ENCODE measurements at places on chromosomes 5 and 9.

DNA sequence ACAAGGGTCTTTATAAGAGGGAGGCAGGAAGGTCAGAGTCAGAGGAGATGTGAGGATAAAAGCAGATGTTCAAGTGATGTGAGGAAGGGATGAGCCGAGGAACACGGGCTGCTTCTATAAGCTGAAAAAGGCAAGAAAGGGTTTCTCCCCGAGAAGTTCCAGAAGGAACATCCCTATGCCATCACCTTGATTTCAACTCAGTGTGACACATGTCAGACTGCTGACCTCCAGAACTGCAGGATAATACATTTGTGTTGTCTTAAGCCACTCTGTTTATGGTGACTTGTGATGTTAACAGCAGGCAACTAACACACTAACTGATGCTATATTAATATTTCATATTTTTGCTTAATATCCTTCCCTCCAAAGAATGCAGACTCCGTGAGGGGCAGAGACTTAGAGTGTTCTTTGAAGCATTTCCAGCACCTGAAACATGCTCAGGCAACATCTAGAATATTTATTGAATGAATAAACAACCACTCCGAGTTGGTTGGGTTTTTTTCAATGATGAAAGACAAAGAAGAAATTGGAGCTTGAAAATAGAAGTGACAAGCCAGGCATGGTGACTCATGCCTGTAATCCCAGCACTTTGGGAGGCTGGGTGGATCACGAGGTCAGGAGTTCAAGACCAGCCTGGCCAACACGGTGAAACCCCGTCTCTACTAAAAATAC lies 77.6 kb upstream of the ADRA1B start:
- DNase-seq, result no peak

- DNase-seq, result no peak
Measured at GRCh38 chr9:137176302-137177182, 4.7 kb upstream of the TMEM210 start.

- DNase-seq, result no peak
Measured at GRCh38 chr9:7452378-7452777, 347.2 kb downstream of the DMAC1 start.

DNA sequence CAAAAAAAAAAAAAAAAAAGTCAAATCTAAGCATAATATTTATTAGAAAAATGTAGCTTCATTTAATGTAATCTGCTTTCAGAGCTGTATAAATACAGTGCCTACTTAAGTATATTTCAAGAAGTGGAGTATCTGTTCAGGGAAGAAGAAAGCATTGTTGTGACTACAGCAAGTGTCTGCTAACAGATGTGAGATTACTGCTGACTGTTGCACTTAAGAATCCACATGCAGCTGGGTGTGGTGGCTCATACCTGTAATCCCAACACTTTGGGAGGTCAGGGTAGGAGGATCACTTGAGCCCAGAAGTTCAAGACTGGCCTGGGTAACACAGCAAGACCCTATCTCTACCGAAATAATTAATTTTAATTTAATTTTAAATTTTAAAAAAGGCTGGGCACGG lies 19.0 kb downstream of the KDM3B start:
- DNase-seq, result no peak

DNA sequence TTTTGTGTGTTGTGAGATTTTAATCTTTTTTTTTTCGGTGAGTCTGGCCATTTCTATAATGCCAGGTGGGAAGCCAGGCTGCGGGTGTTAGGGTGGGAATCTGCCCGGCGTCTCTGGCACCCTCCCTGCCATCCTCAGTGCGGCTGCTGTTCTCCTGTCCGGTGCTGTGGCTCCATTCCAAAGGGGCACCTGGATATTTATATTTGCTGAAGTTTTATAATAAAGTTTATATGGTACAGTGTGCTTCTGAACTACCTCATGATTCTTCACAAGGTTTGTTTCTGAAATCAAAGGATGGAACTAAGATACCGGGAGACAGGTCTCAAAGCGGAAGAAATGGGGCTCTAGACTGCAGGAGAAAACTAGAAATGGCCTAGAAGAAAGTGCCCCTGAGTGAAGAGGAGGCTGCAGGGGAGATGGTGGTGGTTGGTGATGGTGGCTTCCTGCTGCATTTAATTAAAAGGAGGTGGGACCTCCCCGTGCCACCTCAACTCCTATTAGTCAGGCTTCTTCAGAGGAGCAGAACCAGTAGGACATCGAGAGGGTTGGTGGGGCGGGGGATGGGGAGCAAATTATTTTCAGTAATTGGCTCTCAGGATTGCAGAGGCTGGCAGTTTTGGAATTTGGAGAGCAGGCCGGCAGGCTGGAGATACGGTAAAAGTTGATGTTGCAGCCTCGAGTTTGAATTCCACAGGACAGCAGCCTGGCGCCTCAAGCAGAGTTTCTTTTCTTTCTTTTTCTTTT lies 102.2 kb upstream of the ICE1 start:
- DNase-seq, result no peak

GRCh38 chr5:180977852-180978251 lies 10.8 kb upstream of the BTNL3 start:
- no peak for DNase-seq

GRCh38 chr9:108850293-108850897 lies 5.4 kb downstream of the ACTL7B start:
- DNase-seq, result no peak

GRCh38 chr9:88530051-88530450 lies 4.9 kb upstream of the NXNL2 start:
- DNase-seq, result no peak

GRCh38 chr9:132639322-132639721 lies 30.5 kb downstream of the DDX31 start:
- DNase-seq, result no peak

- DNase-seq, result no peak
Measured at GRCh38 chr9:85331626-85332025, 410.1 kb downstream of the AGTPBP1 start.

- no peak for DNase-seq
Measured at GRCh38 chr9:84990416-84990815, 320.9 kb downstream of the NTRK2 start.

- no peak for DNase-seq
Measured at GRCh38 chr5:6910950-6911349, 197.7 kb downstream of the TENT4A start.

DNA sequence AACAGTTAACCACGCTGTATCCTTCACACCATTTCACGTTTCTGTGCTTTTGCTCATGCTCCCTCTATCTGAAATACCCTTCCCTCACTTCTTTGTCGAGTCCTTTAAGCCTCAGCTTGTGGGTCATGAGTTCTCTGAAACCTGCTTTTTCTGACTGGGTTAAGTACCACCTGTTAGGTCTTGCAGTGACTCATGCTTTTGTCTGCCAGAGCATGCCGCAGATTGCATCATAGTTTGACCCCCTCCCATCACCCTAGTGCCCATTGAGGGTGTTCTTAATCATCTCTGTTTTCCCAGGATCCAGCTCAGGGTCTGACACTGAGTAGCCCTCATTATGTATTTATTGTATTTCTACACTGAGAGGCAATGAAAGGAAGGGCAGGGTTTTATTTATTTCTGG lies 190.2 kb downstream of the ASTN2 start:
- peak; percentile 84 for DNase-seq

DNA sequence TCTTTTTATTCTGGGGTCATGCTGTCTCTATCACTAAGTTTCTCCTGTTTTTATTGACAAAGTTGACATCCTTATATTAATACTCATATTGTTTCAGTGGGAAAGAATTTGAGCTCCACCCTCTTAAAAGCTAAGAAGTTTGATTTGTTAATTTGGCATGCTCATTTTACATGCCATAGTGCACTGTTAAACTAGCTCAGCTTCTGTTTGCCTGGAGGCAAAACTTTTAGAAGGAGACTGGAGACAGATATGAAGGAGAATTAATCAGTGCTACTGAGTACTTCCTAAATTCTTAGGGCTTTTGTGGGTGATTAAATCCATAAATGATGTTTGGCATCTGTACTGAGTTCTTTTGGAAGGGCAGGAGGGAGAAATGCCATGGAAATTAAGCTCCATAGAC lies 138.9 kb downstream of the NTRK2 start:
- no peak for DNase-seq

DNA sequence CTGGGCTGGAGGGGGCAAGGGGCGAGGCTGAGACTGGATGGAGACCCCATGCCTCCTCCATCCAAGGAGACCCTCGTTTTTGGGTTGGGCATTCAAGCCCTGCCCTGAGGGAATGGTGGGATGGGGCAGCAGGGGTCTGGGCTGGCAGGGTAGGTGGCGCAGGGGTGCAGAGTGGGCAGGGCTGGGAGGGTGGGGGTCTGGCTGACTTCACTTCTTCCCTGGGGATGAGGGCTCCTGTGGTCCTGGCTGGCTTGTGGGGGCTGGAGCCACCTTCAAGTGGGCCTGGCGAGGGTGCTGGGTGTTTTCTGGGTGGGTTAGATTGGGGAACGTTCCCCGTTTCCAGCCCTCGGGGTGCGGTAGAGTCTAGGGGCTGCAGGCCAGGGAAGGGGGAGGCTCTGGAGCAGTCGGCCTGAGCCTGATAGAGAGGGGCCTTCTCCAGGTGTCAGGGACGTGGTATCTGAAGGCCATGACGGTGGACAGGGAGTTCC lies 412 bp downstream of the LCN1 start:
- DNase-seq, result no peak
